ENCODE measurements at places on chromosomes 3 and 15.

GRCh38 chr3:66428733-66429132 lies 72.1 kb downstream of the LRIG1 start:
- no peaks in the 10 kb centered on the region for H3K27me3 ChIP-seq
- H3K27ac ChIP-seq = peak overlapping the region; percentile 72
- H3K36me3 ChIP-seq = no peaks in the 10 kb centered on the region
- H3K4me3 ChIP-seq = peak overlapping the region; percentile 1
- H3K4me1 ChIP-seq = peaks cover 71% of the 10 kb centered on the region
- no peak for DNase-seq

DNA sequence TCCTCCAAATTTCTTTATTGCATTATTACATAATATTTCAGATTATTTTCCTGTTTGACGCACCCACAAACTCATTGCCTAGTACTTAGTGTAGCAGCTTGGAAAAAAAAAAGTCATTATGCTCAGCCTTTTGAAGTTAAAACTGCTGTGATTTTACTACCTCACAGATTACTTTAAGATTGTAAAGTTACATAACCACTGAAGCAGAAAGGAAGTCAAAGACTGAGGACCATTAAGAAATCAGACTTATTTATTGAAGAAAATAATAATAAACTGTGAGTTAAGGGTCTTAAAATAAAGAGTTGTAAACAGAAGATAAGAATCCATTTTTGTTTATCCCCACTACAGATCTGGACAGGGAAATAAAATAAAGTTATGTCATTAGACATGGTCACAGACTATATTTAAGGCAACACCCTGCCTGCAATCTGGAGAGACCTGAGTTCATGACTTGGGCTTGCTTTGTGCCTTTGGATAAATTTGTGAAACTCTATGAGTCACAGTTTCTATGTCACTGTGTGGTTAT lies 212.1 kb upstream of the ROBO2 start:
- H3K4me3 ChIP-seq = no peak overlapping the region
- peaks cover 8% of the 10 kb centered on the region for H3K4me1 ChIP-seq
- DNase-seq = no peak
- H3K27ac ChIP-seq = no peak overlapping the region
- H3K27me3 ChIP-seq = no peaks in the 10 kb centered on the region
- H3K36me3 ChIP-seq = no peaks in the 10 kb centered on the region

GRCh38 chr3:46574243-46574646 lies 8.1 kb upstream of the LRRC2 start:
- no peak overlapping the region for H3K27ac ChIP-seq
- H3K4me3 ChIP-seq = no peak overlapping the region
- H3K27me3 ChIP-seq = no peaks in the 10 kb centered on the region

GRCh38 chr15:79373728-79374127 lies 58.4 kb upstream of the MINAR1 start:
- no peaks in the 10 kb centered on the region for H3K36me3 ChIP-seq
- H3K4me3 ChIP-seq = no peak overlapping the region
- no peaks in the 10 kb centered on the region for H3K4me1 ChIP-seq
- no peak for DNase-seq

- no peak overlapping the region for H3K27ac ChIP-seq
- H3K4me1 ChIP-seq = no peaks in the 10 kb centered on the region
- no peak for DNase-seq
- H3K4me3 ChIP-seq = no peak overlapping the region
Measured at GRCh38 chr3:25817107-25817506, 27.2 kb downstream of the OXSM start.

- DNase-seq = no peak
- H3K4me1 ChIP-seq = no peaks in the 10 kb centered on the region
- no peaks in the 10 kb centered on the region for H3K36me3 ChIP-seq
- no peak overlapping the region for H3K4me3 ChIP-seq
- no peaks in the 10 kb centered on the region for H3K27me3 ChIP-seq
- no peak overlapping the region for H3K27ac ChIP-seq
Measured at GRCh38 chr3:116566478-116566960, 121.2 kb upstream of the LSAMP start.

- peak overlapping the region; percentile 66 for H3K27ac ChIP-seq
- no peak overlapping the region for H3K4me3 ChIP-seq
- H3K36me3 ChIP-seq = no peaks in the 10 kb centered on the region
- no peaks in the 10 kb centered on the region for H3K27me3 ChIP-seq
- H3K4me1 ChIP-seq = peaks cover 20% of the 10 kb centered on the region
- no peak for DNase-seq
Measured at GRCh38 chr15:68699881-68700454, 120.7 kb downstream of the ANP32A start.

- no peaks in the 10 kb centered on the region for H3K36me3 ChIP-seq
- no peak for DNase-seq
- H3K4me1 ChIP-seq = peaks cover 36% of the 10 kb centered on the region
- peak overlapping the region; percentile 1 for H3K27ac ChIP-seq
- no peaks in the 10 kb centered on the region for H3K27me3 ChIP-seq
Measured at GRCh38 chr3:126927401-126927750, 55.5 kb upstream of the PLXNA1 start.

DNA sequence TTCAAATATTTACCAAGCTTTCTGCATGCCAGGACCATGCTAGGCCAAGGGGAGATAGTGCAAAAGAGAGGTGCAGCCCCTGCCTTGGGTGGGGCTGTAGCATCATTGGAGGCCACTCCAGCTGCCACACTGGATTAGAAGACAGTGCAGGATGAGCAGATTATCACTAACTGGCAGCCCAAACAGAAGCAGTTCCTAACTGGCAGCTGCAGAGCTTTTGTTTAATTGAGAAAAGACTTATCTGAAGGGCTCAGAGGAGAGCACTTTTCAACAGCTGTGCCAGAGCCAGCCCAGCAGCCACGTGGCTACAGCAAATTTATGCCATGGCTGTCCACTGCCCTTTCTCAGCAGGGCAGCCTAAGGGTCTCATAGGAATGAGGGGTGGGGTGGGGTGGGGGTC lies 13.5 kb upstream of the ACSBG1 start:
- H3K4me3 ChIP-seq = no peak overlapping the region
- no peak for DNase-seq
- H3K27me3 ChIP-seq = no peaks in the 10 kb centered on the region
- no peak overlapping the region for H3K27ac ChIP-seq

GRCh38 chr3:30508339-30508738 lies 98.1 kb upstream of the TGFBR2 start:
- H3K27me3 ChIP-seq = no peaks in the 10 kb centered on the region
- H3K4me3 ChIP-seq = no peak overlapping the region
- no peak for DNase-seq
- no peaks in the 10 kb centered on the region for H3K36me3 ChIP-seq

DNA sequence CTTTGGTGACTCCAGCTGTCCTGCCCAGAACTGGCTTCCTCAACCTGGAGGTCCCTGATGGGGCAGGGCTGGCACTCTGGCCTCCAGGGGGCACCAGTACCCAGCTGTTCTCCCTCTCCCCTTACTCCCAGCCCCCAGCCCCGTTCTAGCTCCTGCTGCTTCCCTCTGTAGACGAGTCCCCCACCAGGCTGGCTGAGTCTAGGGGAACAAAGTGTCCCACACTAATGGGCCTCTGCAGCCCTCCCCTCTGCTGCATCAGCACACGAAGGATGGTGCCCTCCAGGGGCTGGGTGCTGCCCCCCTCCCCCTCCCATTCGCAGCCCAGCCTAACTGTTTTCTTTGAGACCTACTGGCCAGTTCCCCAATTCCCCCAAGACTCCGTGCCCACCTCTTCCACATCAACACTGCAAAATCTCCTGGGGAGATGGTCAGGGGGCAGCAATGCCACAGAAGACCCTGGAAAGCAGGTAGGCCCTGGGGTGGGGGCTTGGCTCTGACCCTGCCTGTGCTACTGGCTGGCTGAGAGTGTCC lies 4.2 kb downstream of the RHCG start:
- peaks cover 8% of the 10 kb centered on the region for H3K4me1 ChIP-seq
- no peaks in the 10 kb centered on the region for H3K36me3 ChIP-seq
- no peak for DNase-seq

DNA sequence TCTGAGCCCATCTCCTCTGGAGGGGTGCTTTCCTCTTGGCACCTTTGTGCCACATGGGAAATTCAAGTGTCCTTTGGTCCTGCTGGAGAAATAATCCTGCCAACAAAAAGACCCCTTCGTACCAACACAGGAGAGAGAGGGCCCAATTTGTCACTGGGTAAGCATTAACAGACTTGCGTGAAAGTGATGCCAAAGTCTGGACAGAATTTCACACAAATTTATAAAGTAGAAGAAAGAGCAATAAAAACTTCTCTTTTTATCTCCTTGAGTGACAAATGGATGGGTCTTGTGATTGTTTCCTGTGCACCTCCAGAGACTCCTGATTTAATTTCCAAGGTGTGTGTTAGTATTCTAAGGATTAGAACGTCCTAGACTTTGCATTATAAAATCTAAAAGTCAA lies 14.9 kb downstream of the DPH3 start:
- H3K36me3 ChIP-seq = no peaks in the 10 kb centered on the region
- no peak overlapping the region for H3K4me3 ChIP-seq
- H3K27me3 ChIP-seq = no peaks in the 10 kb centered on the region
- no peak overlapping the region for H3K27ac ChIP-seq
- no peak for DNase-seq
- peaks cover 7% of the 10 kb centered on the region for H3K4me1 ChIP-seq

DNA sequence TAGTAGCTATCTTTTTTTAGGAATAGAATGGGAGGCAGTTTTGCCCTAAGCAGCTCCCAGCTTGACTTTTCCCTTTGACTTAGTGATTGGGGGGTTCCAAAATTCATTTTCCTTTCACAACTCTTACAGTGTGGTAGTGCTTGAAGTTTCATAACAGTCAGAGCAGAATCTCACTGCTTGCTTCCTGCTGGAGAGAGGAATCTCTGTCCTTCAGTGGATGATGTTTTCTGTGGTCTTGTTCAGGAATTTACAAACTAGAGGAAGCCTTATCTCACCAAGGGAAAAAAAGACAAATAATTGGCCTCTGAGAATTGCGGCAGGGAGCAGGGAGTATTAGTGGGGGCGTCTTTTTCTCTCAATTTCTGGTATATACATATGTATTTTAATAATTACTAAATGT lies 326.6 kb upstream of the C2CD4B start:
- no peak for DNase-seq
- no peaks in the 10 kb centered on the region for H3K27me3 ChIP-seq

GRCh38 chr3:25834346-25834745 lies 44.5 kb downstream of the OXSM start:
- H3K27me3 ChIP-seq = no peaks in the 10 kb centered on the region
- no peak overlapping the region for H3K27ac ChIP-seq
- DNase-seq = no peak
- H3K36me3 ChIP-seq = no peaks in the 10 kb centered on the region
- H3K4me1 ChIP-seq = peaks cover 7% of the 10 kb centered on the region

- H3K4me1 ChIP-seq = peaks cover 6% of the 10 kb centered on the region
- DNase-seq = no peak
- H3K27me3 ChIP-seq = no peaks in the 10 kb centered on the region
- H3K4me3 ChIP-seq = no peak overlapping the region
- H3K36me3 ChIP-seq = no peaks in the 10 kb centered on the region
Measured at GRCh38 chr3:151875759-151876158, 2.3 kb downstream of the SUCNR1 start.

GRCh38 chr3:43691120-43691995 lies 620 bp downstream of the ABHD5 start:
- no peak for DNase-seq
- H3K4me1 ChIP-seq = peaks cover 41% of the 10 kb centered on the region
- H3K36me3 ChIP-seq = no peaks in the 10 kb centered on the region
- peak overlapping the region; percentile 94 for H3K27ac ChIP-seq
- no peaks in the 10 kb centered on the region for H3K27me3 ChIP-seq

GRCh38 chr3:11323813-11324212 lies 51.6 kb downstream of the ATG7 start:
- H3K36me3 ChIP-seq = peaks cover 4% of the 10 kb centered on the region
- no peak overlapping the region for H3K4me3 ChIP-seq
- no peaks in the 10 kb centered on the region for H3K27me3 ChIP-seq
- H3K4me1 ChIP-seq = peaks cover 9% of the 10 kb centered on the region
- no peak for DNase-seq

- peaks cover 22% of the 10 kb centered on the region for H3K4me1 ChIP-seq
- H3K36me3 ChIP-seq = no peaks in the 10 kb centered on the region
- H3K27ac ChIP-seq = no peak overlapping the region
Measured at GRCh38 chr3:13282986-13283876, 136.9 kb downstream of the NUP210 start.

DNA sequence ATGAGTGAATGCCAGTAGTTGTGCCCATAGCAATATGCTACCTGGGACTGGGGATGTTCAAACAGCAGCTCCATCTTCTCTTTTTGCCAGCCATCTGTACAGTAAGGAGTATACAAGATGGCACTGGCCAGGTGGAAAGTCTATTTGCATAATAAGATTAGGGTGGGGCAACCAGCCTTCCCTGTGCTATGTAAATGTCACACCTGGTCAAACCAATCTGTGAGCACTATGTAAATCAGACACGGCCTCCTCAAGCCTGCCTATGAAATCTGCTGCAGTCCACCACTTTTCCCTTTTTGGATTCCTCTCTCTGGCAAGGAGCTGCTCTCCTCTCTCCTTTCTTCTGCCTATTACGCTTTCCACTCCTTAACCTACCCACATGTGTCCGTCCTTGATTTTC lies 53.0 kb downstream of the C3orf80 start:
- H3K27ac ChIP-seq = no peak overlapping the region
- H3K36me3 ChIP-seq = no peaks in the 10 kb centered on the region
- no peak for DNase-seq
- no peaks in the 10 kb centered on the region for H3K4me1 ChIP-seq
- no peaks in the 10 kb centered on the region for H3K27me3 ChIP-seq
- no peak overlapping the region for H3K4me3 ChIP-seq

- no peaks in the 10 kb centered on the region for H3K4me1 ChIP-seq
- no peak overlapping the region for H3K27ac ChIP-seq
- H3K27me3 ChIP-seq = no peaks in the 10 kb centered on the region
- no peaks in the 10 kb centered on the region for H3K36me3 ChIP-seq
- no peak for DNase-seq
- H3K4me3 ChIP-seq = no peak overlapping the region
Measured at GRCh38 chr3:133296981-133297380, 102.9 kb upstream of the BFSP2 start.

GRCh38 chr15:39961051-39961450 lies 27.1 kb downstream of the EIF2AK4 start:
- no peaks in the 10 kb centered on the region for H3K4me1 ChIP-seq
- H3K4me3 ChIP-seq = no peak overlapping the region
- H3K27me3 ChIP-seq = no peaks in the 10 kb centered on the region
- DNase-seq = no peak
- H3K36me3 ChIP-seq = peaks cover 32% of the 10 kb centered on the region
- H3K27ac ChIP-seq = no peak overlapping the region

GRCh38 chr15:100516643-100517512 lies 11.9 kb downstream of the CERS3 start:
- H3K27me3 ChIP-seq = no peaks in the 10 kb centered on the region
- peaks cover 16% of the 10 kb centered on the region for H3K4me1 ChIP-seq
- peak overlapping the region; percentile 18 for H3K27ac ChIP-seq
- no peaks in the 10 kb centered on the region for H3K36me3 ChIP-seq
- H3K4me3 ChIP-seq = no peak overlapping the region

Data from vagina (tissue), 2 donors.